ACHN (cell line): ENCODE measurements at places on chromosomes 1 and 21.

GRCh38 chr1:108057541-108057940 lies 92.6 kb upstream of the VAV3 start:
- no peak for DNase-seq

- DNase-seq = no peak
Observed at GRCh38 chr1:230246551-230246950, 179.5 kb downstream of the GALNT2 start.

- DNase-seq = peak; percentile 34
Observed at GRCh38 chr1:107965110-107965991, at the start of gene VAV3. TSS of gene VAV3 (minus strand) at chr1:107965180. CDS start at chr1:107964869, 311 bp downstream.

DNA sequence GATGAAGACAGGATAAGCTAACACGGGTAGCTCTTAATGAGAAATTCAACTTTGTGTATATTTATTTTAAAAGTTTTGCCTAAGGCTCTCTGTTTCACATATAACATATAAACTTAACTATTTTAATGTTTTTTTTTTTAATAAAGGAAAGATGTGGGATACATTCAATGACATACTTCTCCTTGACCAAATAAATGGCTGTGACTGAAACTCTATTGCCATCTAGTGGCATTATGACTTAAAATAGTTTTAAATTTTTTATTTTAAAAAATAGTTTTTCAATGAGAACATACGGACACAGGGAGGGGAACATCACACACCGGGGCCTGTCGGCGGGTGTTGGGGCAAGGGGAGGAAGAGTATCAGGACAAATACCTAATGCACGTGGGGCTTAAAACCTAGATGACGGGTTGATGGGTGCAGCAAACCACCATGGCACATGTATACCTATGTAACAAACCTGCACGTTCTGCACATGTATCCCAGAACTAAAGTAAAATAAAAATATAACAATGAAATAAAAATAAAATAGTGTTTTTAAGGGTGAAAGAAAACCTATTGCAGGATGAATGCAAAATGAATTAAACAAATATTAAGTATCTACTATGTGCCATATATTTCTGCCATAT lies 83.4 kb downstream of the LYST start:
- DNase-seq = peak; percentile 68

- no peak for DNase-seq
Observed at GRCh38 chr1:51559064-51559500, 40.0 kb upstream of the EPS15 start.

- DNase-seq = no peak
Observed at GRCh38 chr1:216904471-216904870, 181.2 kb upstream of the ESRRG start.

- DNase-seq = no peak
Observed at GRCh38 chr1:167641786-167642500, 11.9 kb downstream of the RCSD1 start.

GRCh38 chr1:5896706-5897660 lies 95.2 kb downstream of the NPHP4 start:
- no peak for DNase-seq

DNA sequence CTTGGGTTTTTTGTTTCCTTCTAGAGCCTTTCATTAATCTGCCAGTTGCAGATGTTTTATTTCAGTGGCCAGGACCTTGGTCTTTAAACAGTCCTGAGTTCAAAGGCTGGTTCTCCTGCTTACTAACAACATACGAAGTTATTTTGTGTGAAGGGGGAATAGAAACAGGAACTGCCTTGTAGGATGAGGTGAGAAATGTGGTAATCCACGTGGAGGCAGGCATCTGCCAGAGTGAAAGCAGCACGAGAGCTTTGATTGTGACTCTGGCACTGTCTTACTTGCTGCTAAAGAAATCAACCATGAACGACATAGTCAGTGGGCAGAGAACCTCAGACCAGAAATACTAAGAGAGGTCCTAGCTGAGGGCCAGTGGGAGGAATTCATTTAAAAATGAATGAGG lies 30.4 kb downstream of the TMEM63A start:
- no peak for DNase-seq

DNA sequence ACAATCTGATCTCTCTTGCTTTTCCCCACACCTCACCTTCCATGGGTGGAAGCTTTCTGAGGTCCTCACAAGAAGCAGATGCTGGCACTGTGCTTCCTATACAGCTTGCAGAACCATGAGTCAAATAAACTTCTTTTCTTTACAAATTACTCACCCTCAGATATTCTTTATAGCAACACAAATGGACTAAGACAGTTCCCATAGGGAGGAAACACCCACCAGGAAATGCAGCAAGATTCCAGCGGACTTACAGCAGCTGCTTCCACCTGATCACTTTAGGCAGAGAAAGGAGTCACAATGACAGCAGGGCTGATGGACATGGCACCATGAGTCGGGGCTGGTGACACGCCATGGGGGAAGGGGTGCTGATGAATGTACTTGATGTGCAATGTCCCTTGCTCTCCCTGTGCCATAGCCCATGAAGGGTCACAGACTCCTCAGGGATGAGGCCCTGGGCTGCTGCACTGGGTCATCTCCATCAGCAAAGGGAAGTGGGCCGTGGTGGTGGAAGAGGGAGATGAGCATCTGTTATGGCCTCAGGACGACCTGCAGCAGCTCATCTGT lies 53.9 kb downstream of the PRSS38 start:
- DNase-seq = no peak

- DNase-seq = no peak
Observed at GRCh38 chr1:247185667-247186066, 13.8 kb upstream of the ZNF124 start.

DNA sequence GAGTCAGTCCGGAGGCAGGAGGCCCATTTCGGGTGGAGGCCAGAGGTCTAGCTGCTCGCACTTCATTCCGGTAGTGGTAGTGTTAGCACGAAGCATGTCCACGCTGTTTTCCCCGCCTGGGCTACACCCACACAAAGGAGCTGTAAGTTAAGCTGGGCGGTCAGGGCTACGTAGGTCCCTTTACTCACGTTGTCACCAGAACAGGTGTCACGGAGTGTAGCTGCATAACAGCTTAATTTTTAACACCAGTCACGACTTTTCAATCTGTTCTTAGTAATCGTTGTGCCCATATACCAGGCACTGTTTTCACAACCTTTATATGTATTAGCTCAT lies 15.6 kb downstream of the HLX start:
- no peak for DNase-seq

DNA sequence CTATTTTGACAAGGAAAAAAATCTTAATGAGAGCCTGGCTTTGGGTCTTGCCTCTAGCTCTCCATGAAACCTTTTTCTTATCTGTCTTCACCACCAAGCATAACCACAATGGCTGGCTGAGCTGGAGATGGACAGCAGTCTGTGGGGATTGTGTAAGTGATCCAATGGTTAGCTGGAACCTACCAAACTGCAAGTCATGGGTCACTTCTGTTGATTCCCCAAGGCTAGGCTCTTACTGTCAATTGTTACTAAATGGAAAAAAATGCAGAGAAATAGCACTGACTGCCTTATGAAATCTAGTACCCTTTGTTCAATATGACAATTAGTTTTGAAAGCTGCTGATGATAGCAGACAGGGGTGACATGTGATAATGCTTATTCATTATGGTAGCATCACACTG lies 359.0 kb downstream of the ST6GALNAC3 start:
- DNase-seq = no peak

- DNase-seq = no peak
Observed at GRCh38 chr1:53460211-53460634, 1.0 kb downstream of the DMRTB1 start.

DNA sequence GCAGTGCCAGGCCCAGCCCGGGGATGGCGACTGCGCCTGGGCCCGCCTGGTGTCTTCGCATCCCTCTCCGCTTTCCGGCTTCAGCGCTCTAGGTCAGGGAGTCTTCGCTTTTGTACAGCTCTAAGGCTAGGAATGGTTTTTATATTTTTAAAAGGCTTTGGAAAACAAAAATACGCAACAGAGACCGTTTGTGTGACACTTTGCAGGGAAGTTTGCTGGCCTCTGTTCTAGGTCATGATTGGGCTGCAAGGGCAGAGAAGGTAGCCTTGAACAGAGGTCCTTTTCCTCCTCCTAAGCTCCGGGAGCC lies 719 bp downstream of the SOD1 start:
- DNase-seq = peak; percentile 34

DNA sequence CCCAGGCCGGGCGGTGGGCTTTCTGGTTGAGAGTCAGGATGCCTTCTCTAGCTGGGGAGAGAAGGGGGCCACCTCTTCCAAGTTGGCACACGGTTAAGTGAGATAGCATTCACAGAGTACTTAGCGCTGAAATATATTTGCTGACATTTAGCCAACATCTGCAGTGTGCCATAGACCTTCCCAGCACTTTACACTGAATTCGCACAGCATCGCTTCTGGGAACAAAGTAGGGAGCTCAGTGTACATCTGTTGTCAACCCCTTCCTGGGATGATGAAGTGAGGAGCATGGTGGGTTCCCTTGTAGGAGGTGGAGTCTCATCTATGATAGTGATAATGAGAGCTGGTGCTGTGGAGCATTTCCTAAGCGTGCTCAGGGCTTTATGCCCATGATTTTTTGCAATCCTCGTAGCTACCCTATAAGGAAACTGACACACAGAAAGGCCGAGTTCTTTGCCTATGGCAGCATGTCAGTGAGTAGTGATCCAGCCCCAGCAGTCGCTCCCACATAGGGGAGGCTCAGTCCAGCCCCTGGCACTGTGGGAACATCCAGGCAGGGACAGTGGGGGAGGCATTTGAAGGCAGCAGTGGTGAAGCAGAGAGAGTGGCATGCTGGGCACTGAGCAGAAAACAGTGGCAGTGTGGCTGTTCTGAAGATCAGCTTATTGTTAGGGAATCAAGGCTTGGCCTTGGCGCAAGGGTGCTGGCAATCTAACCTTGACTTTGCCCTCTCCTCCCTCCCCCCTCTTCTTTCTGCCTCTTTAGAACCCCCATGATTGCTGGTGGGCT lies 176.2 kb downstream of the PGBD5 start:
- no peak for DNase-seq

GRCh38 chr1:99469550-99469971 lies 176.4 kb upstream of the PALMD start:
- no peak for DNase-seq

DNA sequence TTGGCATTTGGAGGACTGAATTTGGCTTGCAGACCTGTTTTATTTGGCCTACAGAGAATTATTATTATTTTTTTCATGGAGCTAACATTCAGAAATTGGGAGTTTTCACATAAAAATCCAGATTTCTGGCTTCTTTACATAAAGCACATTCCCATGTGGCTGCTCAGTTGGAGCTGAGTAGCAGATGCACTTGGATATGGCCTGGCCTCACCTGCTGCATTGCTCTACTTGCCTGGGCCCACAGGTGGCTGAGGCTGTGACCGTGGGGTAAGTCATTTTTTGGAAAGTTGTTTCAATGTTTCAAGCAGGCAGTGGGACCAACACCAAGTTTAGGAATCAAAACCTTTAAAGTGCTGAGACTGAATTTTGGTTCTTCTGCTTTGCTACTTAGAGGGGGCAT lies 56.7 kb downstream of the GADD45A start:
- DNase-seq = no peak

- no peak for DNase-seq
Observed at GRCh38 chr1:58456470-58456869, 90.1 kb downstream of the OMA1 start.

DNA sequence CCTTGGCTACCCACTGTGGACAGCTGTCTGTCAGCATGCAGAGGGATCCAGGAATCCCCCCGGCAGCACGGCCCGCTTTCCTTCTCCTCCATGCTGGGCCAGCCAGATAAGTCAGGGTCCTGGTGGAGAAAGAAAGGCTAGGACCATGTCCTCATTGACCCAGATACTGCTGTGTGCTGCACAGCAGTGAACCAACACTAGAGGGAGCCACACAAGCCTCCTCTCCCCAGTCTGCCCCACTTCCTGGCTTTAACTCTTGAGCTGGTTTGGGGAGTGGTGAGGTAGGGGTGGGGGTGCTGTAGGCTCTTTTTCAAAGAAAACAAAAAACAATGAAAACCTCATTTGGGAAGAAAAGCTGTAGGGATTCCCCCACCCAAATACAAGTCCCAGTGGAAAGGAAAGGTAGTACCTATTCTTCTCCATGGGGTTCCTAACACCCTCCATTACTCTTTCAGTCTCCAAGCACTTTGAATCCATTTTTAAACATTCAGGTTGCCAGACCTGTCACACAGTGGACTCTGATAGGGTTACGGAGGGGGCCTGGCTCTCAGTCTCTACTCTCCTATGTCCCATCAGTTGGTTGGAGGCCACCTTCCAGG lies 84.9 kb upstream of the CD1D start:
- DNase-seq = peak; percentile 60

DNA sequence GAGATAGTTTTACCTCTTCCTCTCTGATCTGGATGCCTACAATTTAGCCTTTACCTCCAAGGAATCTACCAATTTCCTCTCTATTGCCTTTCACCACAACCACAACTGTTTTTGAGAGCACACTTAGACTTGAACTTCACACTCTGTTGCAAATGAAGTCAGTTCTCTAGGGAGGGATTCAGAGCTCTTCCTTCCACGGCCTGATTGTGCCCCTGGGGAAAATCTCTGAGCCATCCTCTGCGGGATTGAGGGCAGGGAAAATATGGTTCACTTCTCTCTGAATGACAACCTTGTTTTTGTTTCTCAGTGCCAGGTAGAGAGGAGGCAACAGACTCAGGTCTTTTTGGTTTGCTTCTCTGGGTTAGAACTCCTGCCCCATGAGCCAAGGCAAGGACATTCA lies 35.4 kb upstream of the BCL10 start:
- no peak for DNase-seq

GRCh38 chr21:25054689-25055088 lies 552.6 kb downstream of the MRPL39 start:
- DNase-seq = no peak

- no peak for DNase-seq
Observed at GRCh38 chr1:45767035-45767434, 16.6 kb upstream of the IPP start.

- no peak for DNase-seq
Observed at GRCh38 chr1:21875621-21876063, 61.5 kb downstream of the HSPG2 start.

DNA sequence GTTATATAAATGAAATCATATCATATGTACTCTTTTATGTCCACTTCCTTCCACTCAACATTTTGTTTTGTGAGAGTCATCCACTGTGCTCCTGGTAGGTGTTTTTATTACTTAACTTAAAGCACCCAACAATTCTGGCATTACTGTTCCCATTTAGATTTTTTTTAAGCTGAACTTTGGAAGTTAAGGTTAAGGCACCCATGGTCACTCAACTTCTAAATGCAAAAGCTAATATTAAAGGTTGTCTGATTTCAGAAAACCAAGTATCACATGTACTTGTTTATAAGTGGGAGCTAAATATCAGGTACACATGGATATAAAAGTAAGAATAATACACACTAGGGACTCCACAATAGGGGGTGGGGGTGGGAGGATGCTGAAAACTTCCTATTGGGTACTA lies 42.7 kb downstream of the SCMH1 start:
- DNase-seq = no peak

DNA sequence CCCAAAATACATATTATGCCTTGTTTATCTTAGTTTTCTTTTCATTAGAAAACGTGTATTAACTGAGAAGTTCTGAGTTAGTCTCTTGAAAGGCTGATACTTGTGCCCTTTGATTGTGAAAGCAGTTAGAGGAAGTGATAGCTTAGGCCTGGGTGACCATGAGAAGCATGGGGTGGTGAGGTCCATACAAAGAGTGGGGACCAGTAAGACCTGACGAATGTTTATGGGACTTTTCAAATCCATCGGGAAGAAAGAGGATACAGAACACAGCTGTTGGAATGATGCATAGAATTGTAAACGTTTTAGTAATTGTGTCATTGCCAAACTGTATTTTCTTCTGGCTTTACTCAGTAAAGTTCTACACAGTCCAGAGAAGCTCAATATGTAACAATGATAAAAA lies 259.8 kb downstream of the LMO4 start:
- no peak for DNase-seq
